ENCODE measurements at places on chromosomes 5 and 9. TPM values are rescaled to one million over a fixed set of nuclear protein-coding genes. Genes with fewer than 3 reads are reported as not detected.

IFNA13 gene
- not detected for polyA plus RNA-seq

DNA sequence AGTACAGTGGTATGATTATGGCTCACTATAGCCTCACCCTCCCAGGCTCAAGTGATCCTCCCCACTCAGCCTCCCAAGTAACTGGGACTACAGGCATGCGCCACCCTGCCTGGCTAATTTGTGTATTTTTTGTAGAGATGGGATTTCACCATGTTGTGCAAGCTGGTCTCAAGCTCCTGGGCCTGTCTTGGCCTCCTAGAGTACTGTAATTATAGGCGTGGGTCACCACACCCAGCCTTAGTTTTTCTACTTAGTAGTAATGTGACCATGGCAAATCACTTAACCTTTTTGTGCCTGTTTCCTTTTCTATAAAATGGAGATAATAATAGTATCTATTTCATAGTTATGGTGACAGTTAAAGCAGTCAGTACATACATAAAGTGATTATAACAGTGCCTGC is 22.2 kb downstream of the GLE1 start:
- no peak for DNase-seq

DNA sequence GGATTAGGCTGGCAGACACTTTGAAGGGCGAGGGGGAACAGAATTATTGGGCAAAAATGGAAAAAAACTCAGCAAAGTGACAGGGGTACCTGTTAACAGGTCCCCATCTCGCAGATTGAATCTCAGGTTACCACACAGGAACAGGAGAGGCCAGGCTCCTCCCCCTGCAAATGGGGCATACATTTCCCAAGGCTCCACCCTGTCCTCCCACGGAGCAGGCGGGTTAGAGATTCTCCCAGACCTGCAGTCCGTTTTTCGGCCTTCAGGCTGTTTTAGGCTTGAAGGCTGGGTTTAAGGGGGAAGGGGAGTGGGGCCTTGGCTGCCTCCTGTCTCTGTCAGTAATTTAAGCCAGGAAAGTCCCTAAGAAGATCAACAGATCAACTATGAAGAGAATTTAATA is 42.7 kb downstream of the LRRC70 start:
- no peak for DNase-seq

SERF1A gene
- polyA plus RNA-seq: 4.9 TPM

DPYSL3 gene
- 158 TPM for polyA plus RNA-seq

DNA sequence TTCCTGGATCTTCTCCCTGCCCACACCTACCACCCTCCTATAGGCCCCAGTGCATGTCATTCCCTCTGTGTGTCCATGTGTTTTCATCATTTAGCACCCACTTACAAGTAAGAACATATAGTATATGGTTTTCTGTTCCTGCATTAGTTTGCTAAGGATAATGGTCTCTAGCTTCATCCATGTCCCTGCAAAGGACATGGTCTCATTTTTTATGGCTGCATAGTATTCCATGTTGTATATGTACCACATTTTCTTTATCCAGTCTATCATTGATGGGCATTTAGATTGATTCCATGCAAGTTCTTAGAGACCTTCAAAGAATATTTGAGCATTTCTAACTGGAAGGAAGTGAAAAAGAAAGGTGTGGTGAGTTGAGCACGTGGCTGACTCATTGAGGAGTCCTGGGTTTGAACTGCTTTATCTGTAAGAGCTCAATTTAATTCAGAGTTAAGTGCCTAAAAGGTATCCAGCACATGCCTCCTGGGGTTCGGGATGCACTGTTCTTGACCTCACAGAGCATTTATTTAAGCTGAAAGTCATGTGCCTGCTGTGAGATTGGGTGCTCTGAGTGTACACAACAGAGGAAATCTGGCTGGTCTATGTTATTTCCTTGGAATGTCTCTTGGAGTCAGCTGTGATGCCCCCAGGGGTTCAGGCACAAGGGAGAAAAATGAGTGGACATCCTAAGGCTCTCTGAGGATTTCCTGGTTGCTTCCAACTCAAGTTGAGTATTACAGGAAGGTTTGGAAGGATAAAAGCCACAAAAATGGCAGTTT is 56.4 kb downstream of the SH3GL2 start:
- no peak for DNase-seq

GRCh38 chr5:27191786-27192510 is 153.6 kb upstream of the CDH9 start:
- peak; percentile 40 for DNase-seq

GNA14 gene
- 0.25 TPM for polyA plus RNA-seq

GRCh38 chr9:38280251-38280800 is 112.2 kb upstream of the ALDH1B1 start:
- DNase-seq: no peak

GRCh38 chr9:131807144-131807983 is 67.5 kb upstream of the RAPGEF1 start:
- no peak for DNase-seq

- peak; percentile 96 for DNase-seq
Observed at GRCh38 chr5:96079075-96079474, 117.4 kb upstream of the ELL2 start.

GLRA1 gene
- polyA plus RNA-seq: not detected

DNA sequence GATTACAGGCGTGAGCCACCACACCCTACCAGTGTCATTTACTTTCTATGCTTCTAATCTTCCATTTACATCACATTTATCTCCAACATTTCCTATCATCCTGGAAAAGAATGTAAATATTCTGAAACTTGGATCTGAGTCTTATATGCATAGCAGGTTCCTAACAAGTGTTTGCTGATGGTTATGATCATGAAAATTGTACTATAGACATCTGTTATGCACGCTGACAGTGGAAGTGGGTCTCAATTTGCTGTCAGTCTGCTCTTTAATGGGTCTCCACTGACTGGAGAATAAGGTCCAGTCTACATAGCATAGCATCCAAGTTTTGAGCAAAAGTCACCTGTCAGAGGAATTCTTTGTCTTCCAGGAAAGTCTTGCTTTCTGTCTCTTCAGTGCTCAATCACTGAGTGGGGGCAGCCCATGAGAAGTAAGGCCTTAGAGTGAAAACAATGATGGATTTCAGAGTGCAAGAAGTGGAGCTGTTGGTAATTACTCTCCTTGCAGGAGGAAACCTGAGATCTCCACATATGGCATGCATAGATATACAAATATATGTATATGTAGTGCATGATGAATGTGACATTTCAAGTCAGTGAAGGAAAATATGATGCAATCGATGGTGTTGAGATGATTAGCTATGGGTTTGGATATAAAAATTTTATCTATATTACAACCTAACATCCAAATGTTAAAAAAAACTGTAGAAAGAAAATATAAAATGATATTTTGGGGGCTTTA is 29.2 kb upstream of the MSANTD3 start:
- no peak for DNase-seq

IFNA21 gene
- polyA plus RNA-seq: not detected

GRCh38 chr5:32443145-32443540 is 1.4 kb downstream of the ZFR start:
- DNase-seq: peak; percentile 24

- DNase-seq: peak; percentile 54
Observed at GRCh38 chr5:14945450-14945849, 73.9 kb upstream of the ANKH start.

- no peak for DNase-seq
Observed at GRCh38 chr5:142167458-142167857, 58.9 kb downstream of the NDFIP1 start.

- DNase-seq: no peak
Observed at GRCh38 chr5:4395752-4396151, 744.4 kb upstream of the ADAMTS16 start.

DNA sequence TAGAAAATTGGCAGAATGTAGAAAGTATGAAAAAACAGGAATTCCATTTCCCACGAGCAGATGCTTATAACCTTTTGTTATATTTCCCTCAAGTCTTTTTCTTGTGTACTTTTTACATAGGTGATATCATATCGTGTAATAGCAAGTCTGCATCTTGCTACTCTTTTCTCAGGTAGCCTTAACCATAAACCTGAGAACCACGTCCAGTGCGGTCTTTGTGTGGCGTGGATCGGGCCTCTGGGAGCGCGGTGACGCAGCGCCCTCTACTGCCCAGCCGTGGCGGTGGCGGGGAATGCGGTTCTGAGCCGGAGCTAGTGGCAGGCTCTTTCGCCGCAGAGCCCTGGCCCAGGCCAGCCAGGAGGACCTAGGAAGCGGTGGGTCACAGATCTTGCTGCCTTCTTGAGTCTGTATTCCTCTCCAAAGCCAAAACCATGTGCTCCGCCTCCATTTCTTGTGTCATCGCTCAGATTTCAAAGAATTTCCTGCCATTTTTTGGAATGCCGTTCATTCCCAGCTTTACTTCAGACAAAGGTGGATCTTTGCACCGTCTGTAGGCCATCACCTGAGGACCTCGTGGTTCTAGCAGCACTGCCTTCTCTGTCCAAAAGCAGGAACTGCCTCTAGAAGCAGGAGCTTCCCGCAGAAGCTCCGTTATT is 71.9 kb downstream of the MVB12B start:
- DNase-seq: peak; percentile 49

DNA sequence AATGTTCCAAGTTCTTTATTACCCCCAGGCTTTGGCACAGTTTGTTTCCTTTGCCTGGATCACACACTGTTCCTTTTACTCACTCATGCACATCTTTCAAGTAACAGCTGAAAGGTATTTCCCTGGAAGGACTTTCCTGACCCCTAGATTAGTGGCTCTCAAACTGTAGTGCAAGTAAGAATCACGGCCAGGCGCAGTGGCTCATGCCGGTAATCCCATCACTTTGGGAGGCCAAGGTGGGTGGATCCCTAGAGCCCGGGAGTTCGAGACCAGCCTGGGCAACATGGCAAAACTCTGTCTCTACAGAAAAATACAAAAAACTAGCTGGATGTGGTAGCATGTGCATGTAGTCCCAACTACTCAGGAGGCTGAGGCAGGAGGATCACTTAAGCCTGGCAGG is 19.1 kb upstream of the DELE1 start:
- DNase-seq: no peak

GRCh38 chr5:8034852-8035251 is 165.9 kb downstream of the MTRR start:
- no peak for DNase-seq

GRCh38 chr5:180208038-180208434 is 975 bp downstream of the RASGEF1C start:
- DNase-seq: no peak

DNA sequence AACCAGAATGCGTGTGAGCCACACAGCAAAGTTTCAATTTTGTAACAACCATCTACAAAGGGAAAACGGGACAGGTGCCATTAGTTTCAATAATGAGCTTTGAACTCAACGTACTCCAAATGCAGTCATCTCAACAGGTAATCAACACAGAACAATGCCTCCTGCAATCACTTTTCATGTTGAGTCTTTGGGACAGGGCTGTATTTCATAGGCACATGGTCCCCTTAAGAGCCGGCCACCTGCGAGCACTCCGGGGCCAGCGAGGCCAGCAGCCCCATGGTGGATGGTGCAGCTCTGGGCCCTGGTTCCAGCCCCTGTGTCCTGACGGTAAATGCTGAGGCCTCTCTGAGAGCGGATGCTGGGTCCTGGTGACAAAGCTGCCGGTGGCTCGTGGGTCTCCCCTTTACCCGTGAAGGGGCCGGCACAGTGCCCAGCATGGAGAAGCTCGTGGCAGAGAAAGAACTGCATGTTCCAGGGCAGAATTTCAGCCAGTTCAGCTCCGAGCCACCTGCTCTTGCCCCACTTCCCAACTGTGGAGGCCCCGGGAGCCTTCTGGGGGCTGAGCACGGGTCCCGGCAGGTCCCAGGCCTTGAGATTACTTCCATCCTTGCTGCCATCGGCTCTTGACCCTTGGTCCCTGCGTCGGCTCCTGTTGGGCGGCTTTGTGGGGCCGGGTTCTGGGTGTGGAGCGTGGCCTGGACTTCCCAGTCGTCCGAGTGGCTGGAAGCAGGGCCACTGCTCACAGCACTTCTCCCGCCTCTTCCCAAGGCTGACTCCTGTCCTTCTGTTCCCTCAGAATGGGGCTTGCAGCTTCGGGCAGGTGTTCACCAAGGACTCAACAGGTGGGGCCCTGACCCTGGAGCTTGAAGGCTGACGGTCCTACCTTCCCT is 26.1 kb upstream of the RNU6ATAC start:
- no peak for DNase-seq

PTPA gene
- polyA plus RNA-seq: 189 TPM

GRCh38 chr5:140190872-140191218 is 15.9 kb downstream of the CYSTM1 start:
- DNase-seq: no peak

- DNase-seq: no peak
Observed at GRCh38 chr9:73531658-73532057, 380.0 kb downstream of the ANXA1 start.

EGFLAM gene
- polyA plus RNA-seq: 20.0 TPM

ANKRD31 gene
- polyA plus RNA-seq: 0.06 TPM

GRCh38 chr5:113043491-113043931 is 66.9 kb downstream of the DCP2 start:
- DNase-seq: peak; percentile 51

HTR4 gene
- polyA plus RNA-seq: not detected

ANKDD1B gene
- polyA plus RNA-seq: 0.03 TPM

GRCh38 chr9:82920154-82920553 is 142.8 kb downstream of the RASEF start:
- no peak for DNase-seq

GRCh38 chr9:96383165-96383942 is at the start of gene SLC35D2:
Gene SLC35D2 (minus strand): TSS chr9:96383711. CDS start chr9:96383634, 77 bp downstream.
- DNase-seq: peak; percentile 54

DNA sequence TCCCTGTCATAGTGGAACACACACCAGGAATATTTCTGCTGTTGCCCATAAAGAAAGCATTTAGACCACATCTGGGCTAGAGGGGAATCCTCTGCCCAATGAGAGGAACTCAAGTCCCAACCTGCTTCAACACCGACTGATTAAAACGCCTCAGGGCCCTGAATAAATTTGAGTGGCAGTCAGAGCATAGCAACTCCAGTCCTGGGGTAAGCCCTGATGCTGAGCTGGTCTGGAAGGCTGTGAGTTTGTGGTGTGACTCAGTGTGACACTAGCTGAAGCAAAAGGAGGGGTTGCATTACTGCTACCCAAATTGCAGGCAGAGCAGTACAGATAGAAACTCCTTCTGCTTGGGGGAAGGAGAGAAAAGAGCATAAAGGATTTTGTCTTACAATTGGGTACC is 148.3 kb downstream of the PRDM9 start:
- DNase-seq: no peak

- no peak for DNase-seq
Observed at GRCh38 chr5:90696153-90696552, 137.6 kb downstream of the ADGRV1 start.

GRCh38 chr9:6545017-6545691 is 100.4 kb downstream of the GLDC start:
- DNase-seq: no peak

DNA sequence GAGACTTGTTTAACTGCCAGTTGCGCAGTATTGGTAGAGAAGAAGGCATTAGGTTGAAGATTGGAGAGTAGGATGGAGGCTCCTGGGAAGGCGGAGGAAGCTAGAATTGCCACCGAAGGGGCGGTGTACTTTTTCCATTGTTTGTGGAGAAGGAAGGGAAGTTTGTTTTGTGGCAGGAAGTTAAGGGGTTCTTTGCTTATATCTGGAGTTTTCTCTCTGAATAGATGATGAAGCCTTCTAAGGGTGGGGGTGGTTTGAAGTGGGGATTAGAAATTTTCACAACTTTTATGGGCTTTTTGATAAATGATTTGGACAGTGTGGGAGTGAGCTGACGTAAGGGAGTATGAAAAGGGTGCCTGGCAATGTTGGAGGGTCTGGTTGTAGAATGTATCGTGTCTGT is 59.3 kb downstream of the SNX30 start:
- DNase-seq: no peak

Data from fibroblast of lung (primary cell).